ENCODE measurements at places on chromosomes 12 and 14.

DNA sequence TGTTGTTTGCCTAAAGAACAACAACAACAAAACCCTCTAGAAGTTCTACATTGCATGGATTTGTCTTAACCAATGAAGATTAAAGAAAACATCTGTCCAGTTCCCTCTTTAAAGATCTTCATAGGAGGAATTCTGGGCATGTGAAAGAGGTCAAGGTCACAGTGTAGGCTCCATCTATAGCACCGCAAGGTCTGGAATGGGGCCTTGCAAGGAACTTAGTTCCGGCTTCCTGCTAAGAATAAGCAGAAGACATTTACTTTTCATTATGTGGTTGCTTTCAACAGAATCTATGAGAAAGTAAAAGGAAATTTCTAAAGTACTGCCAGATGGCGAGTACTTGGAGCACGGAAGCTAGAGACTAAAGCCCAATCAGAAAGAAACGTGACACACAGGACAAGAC is 57.2 kb upstream of the GNPNAT1 start:
- DNase-seq, result no peak

- DNase-seq, result no peak
Observed at GRCh38 chr12:21757735-21758134, 16.8 kb downstream of the KCNJ8 start.

GRCh38 chr12:88219861-88220260 is 77.8 kb downstream of the TMTC3 start:
- DNase-seq, result no peak

DNA sequence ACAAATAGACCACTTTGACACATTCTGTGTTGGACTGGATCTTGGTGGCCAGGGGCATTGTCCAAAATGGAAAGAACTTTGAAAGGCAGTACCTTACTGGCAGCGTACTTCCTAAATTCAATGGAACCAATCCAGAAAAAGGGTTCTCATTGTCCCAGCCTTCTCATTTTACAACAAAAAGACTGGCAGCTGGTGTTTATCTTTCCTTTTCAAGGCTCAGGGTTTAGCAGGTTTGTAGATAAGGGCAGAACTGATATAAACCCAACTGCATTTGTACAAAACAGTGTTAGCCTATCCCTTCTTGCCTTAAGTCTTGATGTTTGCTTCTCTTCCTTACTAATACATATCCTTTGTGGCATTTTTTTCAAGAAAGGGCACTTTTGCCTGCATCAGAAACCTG is 7.7 kb downstream of the THAP2 start:
- no peak for DNase-seq

GRCh38 chr12:127401005-127401404 is 866.0 kb upstream of the TMEM132C start:
- DNase-seq, result no peak

DNA sequence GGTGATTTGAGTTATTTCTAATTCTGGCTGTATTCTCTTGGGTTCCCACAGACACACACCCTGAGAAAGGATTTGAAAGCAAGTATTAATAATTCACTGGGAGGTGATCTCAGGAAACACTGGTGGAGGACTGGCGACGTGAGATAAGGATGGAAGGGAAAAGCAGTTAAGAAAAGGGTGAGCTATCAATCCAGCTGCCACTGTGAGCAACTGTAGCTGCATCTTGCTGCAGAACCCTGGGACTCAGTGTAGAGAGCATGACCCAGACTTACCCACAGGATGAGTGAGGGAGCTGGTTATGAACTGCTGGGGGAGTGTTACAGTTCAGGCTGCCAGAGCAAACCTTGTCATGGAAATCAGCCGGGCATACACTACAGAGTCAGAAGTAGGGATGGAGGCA is 71.9 kb downstream of the RESF1 start:
- no peak for DNase-seq

- DNase-seq, result no peak
Observed at GRCh38 chr12:28988325-28988704, 160.8 kb upstream of the FAR2 start.

DNA sequence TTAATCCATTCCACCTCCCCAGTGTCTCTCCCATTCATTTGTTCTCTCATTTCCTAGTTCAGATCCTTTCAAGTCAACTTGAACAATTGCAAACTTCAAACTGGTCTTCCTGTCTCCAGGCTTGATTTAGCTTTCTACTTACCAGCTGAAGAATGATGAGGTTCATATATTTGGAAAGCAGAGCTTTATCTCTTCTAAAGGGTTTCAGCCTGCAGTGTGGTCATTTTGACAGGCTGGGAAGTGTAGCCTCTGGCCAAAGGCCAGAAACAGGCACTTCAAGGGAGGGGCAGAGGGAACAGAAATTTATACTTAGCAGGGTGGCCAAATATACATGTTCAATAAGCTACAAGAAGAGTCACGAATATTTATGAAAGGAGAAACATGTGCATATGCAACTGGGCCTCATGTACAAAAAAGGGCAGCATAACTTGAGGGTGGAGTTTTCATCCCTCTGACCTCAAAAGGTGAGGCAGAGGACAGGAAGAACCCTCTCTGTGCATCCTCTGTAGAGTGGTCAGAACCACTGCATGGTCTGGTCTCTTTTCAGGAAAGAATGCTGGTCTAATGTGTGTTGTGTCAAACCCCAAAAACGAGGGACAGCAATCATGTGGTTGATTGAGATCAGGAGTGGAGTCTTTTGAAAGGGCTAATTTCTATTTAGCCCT is 34.0 kb upstream of the HECTD1 start:
- no peak for DNase-seq

- no peak for DNase-seq
Observed at GRCh38 chr14:55912344-55912743, 205.9 kb upstream of the PELI2 start.

DNA sequence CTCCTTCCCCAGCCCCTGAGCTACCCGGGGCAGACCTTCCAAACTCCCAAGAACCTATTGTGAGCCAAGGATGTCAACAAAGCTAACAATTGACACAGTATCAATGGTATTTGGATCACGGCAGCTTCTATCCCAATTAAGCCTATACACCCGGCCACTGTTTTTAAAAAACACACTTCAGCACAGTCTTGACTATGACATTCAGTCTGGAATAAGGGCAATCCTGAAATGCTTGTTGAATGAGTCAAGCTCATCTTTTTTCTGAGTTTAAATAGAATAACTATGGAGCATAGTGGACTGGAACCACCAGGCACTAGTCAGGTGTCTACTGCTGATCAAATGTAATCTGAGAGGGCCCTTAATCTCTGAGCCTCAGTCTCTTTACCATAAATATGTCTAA is 5.7 kb downstream of the DENND5B start:
- DNase-seq, result no peak

GRCh38 chr12:131917711-131918306 is 11.3 kb upstream of the PUS1 start:
- no peak for DNase-seq

GRCh38 chr12:28535216-28535615 is 345.0 kb downstream of the CCDC91 start:
- no peak for DNase-seq

DNA sequence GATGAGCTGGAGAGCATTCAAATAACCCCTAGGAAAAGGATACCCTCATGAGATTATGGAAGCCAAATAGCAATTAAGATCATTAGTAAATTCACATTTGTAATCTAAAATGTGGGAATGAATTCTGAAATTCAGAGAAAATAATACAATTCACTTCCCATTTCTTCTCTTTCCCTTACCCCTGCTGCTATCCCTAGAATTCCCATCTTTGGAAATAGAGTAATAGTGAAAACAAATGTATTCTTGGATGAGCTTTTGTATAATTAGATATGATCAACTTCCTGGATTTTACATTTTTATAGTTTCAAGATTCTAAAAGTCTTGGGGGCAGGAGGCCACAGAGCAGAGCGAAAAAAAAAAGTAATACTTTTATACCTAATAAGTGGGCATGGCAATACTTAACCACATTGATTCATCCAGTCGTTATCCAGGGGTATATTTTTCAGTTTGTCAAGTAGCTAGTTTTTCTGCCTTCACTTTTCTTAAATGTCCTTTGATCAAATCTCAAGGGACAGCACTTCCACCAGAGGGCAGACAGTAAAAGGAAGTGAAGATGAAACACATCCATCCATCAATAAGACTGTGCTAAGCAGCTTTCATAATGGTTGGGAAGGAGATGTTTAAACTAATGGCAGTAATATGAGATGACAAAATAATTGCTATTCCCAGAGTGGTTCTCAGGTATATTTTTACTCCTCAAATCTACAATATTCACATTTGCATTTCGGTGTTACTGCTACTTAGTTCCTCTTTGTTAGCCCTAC is 401.3 kb downstream of the DIO2 start:
- DNase-seq, result no peak

DNA sequence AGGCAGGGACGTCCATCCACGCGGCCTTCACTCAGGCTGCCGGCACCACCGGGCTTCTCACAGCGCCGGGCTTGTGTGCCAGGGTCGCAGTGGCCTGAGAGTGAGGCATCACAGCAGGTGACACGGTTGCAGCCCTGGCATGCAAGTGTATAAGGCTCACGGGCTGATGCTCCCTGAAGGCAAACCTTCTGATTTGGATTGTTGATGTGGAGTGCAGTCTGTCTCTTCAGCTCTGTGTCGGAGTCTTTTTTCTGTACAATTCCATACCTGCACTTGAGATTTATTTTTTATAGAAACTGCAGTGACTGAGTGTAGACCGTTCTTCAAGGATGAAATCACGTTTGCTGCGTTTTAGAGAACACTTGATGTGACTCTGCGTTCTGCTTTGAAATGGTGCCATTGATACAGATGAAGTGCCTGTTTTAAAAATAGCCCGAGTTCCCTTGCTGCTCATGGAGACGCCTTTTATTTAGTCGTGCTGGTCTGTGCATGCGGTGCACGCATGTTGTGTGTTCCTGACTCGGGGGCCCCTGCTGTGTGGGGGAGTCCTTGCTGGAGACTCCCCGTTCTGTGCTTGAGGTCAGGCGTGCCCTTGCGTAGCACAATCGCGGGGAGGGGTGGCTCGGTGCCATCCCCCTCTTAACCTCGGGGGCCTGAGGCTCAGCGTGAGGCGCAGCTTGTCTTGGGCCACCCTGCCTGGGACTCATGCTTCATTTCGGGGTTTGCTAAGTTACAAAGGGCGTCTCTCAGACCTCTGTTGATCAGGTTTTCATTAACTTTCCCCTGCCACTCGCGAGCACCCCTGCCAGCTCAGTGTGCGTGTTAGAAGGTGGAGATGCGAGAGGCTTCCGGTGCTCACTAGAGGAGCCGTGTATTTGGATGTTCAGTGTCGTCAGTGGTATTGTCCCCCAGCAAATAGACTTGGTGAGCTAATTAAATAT is 21.6 kb upstream of the AMN start:
- peak; percentile 74 for DNase-seq

- peak; percentile 77 for DNase-seq
Observed at GRCh38 chr12:67698672-67699581, 50.4 kb downstream of the DYRK2 start.
